ENCODE measurements at places on chromosomes 11 and 22.

DNA sequence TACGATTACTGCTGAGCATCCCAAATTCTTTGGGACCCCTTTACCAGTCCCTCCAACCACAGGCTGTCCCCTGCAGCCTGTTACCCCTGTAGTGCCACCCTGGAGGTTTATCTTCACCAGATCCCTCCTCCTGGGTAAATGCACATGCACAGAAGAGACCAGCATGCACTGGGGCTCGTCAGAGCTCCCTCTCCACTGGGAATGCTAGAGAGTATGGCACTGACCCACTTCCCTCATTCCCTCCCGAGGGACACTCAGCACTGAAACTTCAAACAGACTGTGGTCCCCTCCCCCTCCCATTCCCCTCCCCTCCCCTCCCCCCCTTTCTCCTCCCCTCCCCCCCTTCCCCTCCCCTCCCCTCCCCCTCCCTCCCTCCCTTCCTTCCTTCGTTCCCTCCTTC, 49.1 kb downstream of the C11orf91 start:
- H3K27me3 ChIP-seq, result no peaks in the 10 kb centered on the region
- no peak overlapping the region for H3K27ac ChIP-seq
- H3K4me1 ChIP-seq, result no peaks in the 10 kb centered on the region
- no peak for DNase-seq
- H3K4me3 ChIP-seq, result no peak overlapping the region
- H3K36me3 ChIP-seq, result no peaks in the 10 kb centered on the region

DNA sequence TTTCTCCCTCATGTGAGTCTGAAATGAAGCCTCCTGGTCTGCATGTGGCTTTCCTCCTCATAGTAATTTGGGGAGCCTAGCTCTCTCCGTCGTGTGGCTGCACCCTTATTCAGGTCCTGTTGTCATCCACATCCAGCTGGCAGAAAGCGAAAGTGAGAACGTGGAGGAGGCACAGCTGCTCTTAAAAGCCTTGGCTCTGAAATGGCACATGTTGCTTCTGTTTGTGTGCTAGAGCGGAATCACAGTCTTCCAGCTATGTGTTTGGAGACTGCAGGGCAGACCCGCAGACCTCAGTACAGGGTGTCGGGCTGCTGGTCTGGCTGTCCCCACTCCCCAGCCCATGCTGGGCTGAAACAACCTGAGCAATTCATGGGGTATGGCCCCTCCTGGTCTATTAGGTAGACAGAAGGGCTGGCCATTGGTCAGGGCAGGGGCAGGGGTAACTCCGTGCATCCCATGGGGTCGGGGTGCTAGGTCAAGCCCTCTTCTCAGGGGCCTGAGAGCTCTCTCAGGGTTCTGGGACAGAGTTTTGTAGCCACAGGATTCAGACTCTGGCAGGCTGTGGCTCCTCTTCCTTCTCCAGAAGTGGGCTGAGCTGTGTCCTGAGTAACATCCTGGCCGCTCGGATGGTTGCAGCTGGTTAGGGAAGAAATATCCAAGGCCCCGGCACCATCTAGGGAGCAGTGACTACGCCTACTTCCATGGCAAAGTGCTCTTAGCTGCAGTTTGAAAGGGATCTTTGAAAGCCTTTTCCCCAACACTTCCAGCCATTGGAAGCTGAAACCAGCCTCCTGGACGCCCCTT, 50.6 kb downstream of the C11orf96 start:
- DNase-seq, result peak; percentile 2
- no peak overlapping the region for H3K4me3 ChIP-seq
- H3K27me3 ChIP-seq, result peaks cover 5% of the 10 kb centered on the region
- H3K27ac ChIP-seq, result peak overlapping the region; percentile 74
- peaks cover 22% of the 10 kb centered on the region for H3K4me1 ChIP-seq

- H3K27me3 ChIP-seq, result no peaks in the 10 kb centered on the region
- DNase-seq, result no peak
- peak overlapping the region; percentile 87 for H3K27ac ChIP-seq
- H3K4me1 ChIP-seq, result peaks cover 100% of the 10 kb centered on the region
- H3K36me3 ChIP-seq, result peaks cover 3% of the 10 kb centered on the region
These were observed 103.2 kb downstream of the ETS1 start for GRCh38 chr11:128484172-128484571.

GRCh38 chr11:122248131-122248530, 132.1 kb upstream of the BLID start:
- no peaks in the 10 kb centered on the region for H3K36me3 ChIP-seq
- no peaks in the 10 kb centered on the region for H3K4me1 ChIP-seq
- H3K27me3 ChIP-seq, result no peaks in the 10 kb centered on the region
- H3K4me3 ChIP-seq, result no peak overlapping the region

- no peaks in the 10 kb centered on the region for H3K27me3 ChIP-seq
- H3K4me1 ChIP-seq, result peaks cover 11% of the 10 kb centered on the region
- H3K4me3 ChIP-seq, result no peak overlapping the region
- no peak overlapping the region for H3K27ac ChIP-seq
These were observed 13.4 kb upstream of the ARHGAP8 start for GRCh38 chr22:44739024-44739423.
